ENCODE measurements at places on chromosomes 2 and 18.

DNA sequence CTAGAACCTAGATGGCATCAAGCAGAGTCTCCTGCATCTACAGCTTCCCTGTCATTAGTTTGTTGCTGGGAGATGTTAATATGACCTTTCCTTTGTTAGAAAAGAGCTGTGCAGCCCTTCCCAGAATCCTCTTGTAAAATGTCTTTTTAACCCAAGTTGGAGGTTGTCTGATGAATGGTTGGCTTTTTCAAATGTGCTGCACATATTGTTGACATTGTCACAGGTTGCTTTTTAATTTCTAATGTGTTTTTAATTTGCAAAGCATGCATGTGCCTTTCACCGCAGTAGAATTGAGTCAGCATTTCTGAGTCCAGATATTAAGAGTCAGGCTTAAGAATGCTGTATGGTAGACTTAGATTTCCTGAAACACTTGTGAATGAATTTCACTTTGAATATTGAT is 120.8 kb downstream of the GREB1L start:
- DNase-seq: no peak

- no peak for DNase-seq
Measured at GRCh38 chr18:13370995-13371625, 152.6 kb downstream of the LDLRAD4 start.

DNA sequence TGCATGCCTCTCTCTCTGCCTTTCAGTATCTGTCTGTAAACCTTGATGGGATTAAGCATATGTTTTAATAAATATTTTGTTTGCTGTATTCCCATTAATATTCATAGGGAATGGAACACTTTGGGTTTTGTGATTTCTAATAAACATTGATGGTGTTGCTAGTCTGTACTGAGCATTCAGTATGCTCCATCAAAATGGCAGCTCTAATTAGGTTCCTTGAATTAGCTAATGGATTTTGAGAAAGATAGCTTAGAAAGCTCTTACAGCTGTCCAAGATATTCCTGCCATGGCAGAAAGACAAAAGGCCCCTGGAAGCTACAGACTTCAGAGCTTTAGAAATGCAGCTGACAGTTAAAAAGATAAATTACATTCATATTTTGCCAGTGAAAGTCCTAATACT is 199.2 kb upstream of the NRP2 start:
- DNase-seq: no peak

DNA sequence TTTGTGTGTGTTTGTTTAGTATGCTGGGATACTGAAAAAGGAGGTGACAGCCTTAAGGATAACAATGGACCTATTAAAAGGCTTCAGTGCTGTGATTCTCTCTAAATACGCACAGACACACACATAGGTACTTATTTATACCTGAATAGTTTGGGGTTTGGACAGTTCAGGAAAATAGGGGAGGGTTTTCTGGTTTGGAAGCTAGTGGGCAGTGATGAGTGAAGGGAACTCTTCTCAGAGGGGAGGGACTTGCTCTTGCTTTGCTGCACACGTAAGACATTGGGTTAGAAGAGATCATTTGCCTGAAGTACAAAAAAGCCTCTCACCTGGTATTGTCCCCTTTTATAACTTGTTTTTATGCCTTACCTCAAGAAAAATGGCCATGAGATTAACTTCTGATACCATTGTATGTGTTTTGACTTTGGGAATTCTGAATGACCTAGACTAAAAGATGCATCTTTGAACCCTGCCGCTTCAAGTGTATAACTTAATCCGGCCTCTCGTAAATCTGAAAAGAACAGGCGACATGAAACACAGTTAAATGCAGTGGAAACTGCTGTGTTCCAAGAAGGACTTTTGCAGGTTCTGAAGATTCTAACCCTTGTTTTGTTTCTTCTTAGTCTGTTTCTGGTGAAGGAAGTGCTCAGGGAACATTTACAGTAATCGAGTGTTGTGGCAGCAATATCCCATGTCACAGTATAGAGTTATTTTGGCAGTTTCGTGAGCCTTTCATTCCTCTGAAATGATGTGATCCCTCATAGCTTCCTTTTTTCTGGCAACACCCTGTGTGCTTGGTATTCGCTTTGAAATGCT is 2.5 kb downstream of the CRIM1 start:
- no peak for DNase-seq

- DNase-seq: no peak
Measured at GRCh38 chr2:223969856-223970255, 12.6 kb downstream of the MRPL44 start.
